ENCODE measurements at places on chromosomes 11 and 22.

GRCh38 chr11:47946682-47947559 is 33.4 kb upstream of the PTPRJ start:
- peak; percentile 81 for DNase-seq

DNA sequence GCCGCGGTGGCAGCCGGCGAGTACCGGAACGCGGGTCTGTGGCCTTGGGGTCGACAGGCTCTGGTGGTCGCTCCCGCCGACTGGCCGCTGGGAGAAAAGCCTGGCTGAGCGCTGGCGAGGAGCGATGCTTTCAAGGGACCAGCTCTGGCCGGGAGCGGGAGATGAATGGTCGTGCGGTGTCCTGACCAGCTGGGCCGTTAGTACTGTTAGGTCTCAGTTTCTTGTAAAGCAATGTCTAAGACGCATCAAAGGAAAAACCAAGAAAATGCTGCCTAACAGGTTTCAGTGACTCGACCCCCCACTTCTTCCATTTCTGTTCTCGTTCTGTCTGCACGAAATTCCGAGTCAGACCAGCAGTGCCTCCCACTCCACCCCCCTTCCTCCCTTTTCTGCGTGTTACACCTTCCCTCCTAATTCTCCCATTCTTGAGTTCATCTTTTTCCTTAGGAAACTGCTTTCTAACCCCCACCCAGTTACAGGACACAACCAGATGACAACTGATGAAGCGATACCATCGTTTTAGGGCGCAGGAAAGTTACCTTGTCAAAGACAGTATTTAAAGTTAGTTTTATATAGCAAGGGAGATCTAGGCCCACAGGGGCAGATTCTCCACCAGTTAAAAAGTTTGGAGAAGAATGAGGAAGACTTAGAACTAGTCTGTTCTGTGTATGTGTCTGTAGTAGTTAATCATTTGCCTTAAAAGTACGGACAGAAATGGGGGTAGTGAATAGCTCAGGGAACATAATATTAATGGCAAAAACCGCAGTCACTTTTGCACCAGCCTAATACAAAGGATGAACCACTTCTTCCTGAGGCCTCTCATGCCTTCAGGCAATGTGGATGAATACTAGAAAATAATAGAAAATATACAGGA is 1.0 kb downstream of the CUL5 start:
- DNase-seq = no peak

DNA sequence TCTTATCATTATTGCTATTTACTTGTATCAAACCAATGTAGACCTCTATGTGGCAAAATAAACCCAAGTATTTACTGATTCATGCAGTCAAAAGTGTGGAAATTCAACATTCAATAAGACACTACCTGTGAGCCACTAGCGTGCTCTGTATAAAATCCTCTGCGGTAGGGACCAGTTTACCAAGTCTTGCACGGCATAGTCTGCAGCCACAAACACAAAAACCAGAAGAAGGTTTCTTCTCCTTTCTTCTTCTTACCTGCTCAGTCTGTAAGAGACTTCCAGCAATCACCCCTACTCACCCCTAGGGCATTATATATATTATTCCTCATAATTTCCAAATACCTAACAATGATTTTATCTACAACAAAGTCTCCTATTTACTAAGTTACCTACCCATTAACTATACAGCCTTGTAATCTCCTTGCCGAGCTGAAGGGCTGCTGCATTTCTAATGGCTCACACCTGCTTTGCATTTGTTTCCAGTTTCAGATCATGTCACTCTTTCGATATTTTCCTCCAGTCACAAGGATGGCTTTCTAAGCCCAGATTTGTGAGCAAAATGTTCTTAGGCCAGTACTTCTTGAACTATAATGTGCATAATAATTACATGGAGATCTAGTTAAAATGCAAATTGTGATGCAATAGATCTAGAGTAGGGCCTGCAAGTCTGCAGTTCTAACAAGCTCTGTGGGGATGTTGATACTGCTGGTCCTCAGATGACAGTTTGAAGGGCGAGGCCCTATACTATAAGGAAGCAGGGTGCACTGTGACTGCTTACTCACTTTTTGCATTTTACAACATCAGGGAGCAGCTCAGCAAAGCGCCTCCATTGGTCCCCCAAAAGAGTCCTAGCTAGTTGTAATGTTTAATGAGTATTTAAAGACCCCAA is 191.9 kb upstream of the DDI1 start:
- no peak for DNase-seq

- no peak for DNase-seq
Measured at GRCh38 chr11:1449490-1450243, 36.9 kb downstream of the MOB2 start.

DNA sequence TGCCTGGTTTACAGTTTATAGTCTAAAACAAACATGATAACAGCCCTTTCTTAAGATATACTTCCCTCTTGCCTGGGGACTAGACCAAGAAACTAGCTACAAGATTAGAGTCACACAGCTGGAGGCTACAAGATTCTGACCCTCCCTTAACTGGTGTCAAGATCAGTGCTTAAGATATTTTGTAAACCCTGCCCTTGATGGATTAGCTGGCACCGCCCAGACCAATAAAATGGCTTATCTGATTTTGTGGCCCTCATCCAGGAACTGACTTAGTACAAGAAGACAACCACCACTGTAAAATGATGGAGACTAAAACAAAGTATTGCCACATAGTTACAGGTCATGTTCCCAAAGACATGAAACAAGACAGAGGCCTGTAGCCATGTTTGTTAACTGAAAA is 53.4 kb downstream of the FAM181B start:
- no peak for DNase-seq

DNA sequence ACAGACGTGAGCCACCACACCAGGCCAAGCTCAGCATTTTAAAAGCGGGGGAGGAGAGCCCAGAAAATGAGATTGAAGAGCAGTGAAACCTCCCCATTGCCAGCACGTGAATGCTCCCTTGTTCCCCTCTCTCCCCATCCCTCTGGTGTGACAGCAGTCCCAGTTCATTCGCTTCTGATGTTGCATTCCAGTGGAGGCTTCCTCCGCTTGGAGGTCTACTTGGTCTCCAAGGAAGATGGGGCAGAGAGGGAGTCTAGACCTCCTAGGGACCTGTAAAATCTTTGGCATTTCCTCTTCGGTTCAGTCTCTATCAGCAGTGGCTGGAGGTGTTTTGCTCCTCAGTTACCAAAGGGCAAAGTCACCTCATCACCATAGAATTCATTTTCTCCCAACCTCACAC is 30.2 kb upstream of the EP300 start:
- no peak for DNase-seq

Measured in AG09319 (cell line).